ENCODE measurements at places on chromosomes 6 and 20.

- no peak for DNase-seq
Measured at GRCh38 chr6:132598473-132598872, 8.9 kb upstream of the TAAR5 start.

GRCh38 chr6:43977404-43978111 lies 149.7 kb downstream of the MRPL14 start:
- no peak for DNase-seq

- no peak for DNase-seq
Measured at GRCh38 chr6:118787724-118788423, 106.1 kb upstream of the ASF1A start.

DNA sequence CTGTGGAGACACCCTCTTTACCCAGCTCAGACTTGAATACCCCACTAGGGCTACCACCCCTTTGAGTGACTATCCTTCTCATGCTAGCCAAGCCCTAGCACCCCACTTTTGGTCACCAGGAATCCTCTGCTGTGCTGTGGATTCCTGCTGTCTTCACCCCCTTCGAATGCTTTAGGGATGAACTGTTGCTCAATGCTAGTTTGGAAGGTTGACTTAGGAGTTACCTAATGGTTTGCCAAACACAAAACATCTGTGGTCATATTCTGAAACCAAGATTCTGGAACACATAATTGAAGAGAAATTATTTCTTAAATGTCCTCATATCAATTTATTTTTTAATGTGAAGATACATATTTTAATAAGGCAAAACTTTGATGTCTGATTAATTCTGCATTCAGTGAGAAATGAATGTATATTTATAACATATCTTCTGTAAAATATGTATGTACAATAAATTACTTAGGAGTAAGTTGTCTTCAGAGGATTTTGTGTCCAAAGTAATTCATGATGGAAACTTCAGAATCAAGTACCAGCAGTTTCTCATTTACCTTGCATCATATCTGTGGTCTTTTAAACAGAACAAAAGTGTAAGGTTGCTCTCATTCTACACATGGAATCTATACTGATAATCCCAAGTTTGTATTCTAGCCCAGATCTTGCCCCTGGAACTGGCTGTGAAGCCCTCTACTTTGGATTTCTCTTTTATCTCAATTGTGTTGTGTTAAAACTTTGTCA lies 46.9 kb downstream of the TMEM200A start:
- no peak for DNase-seq

- no peak for DNase-seq
Measured at GRCh38 chr6:75719133-75719532, 29.9 kb upstream of the MYO6 start.

- no peak for DNase-seq
Measured at GRCh38 chr6:157323966-157324300, 614 bp upstream of the TMEM242 start.

DNA sequence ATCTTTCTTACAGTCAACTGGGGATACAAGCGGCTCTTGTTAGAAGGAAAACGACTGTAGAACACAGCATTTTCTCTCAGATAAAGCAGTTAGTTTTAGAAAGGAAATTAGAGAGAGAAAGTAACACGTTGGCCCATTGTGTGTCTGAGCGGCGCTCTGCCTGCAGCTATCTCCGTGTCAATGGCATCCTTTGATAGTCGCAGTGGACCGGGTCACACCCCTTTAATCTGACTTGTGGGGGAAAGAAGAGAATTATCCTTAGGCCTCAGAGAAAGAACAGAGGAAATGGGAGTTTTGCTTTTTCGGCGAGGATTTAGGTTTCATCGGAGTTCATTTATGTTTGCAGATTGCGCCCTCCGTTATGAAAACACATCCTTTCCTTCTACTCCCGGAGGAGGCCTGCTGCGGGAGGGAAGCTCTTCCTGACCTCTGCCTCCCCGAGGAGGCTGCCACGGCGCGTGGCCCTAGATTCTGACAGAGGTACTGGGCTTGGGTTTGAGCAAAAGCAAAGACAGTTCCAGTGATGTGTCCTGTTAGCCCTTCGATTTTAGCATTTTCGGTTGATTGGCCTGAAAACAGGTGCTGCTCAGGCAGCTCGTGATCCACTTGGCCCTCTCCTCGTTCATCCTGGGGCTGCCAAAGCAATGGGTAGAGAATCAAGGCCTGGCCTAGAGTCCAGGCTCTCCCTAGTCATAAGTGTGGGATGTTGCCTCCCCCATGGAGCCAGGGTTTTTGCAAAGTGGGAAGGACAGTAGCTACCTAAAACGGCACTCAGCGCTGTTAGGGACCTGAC lies 74.9 kb downstream of the ZDHHC14 start:
- DNase-seq = no peak

DNA sequence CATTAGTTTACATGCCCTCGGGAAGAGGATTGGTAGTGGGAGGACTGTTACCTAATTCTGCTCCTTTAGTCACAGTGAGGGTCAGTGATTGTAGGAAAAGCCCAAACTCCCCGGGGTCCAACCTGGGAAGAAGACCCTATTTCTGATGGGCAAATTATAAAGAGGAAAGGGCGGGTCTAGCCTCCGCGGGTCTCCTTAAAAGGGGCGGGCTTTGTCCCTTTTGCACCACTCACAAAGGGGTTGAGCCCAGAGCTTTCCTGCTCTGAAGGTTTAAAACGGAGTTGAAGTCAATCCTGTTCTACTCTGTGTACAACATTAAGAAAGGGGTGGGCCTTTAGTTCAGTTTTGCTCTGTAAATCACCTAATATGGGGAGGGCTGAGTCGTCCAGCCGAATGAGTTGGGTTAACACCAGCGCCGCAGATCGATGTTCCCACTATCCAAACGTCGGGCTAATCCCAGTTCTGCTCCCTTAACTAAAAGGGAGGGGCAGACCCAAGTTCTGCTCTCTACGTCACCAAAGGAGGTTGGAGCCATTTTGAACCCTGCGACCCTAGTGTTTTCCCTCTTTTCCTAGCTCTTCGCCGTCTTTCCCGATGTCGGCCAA lies 920 bp upstream of the RNF5 start:
- peak; percentile 28 for DNase-seq

GRCh38 chr6:7417684-7418083 lies 28.1 kb downstream of the RIOK1 start:
- DNase-seq = no peak

GRCh38 chr6:54802775-54803634 lies 43.6 kb upstream of the FAM83B start:
- no peak for DNase-seq

DNA sequence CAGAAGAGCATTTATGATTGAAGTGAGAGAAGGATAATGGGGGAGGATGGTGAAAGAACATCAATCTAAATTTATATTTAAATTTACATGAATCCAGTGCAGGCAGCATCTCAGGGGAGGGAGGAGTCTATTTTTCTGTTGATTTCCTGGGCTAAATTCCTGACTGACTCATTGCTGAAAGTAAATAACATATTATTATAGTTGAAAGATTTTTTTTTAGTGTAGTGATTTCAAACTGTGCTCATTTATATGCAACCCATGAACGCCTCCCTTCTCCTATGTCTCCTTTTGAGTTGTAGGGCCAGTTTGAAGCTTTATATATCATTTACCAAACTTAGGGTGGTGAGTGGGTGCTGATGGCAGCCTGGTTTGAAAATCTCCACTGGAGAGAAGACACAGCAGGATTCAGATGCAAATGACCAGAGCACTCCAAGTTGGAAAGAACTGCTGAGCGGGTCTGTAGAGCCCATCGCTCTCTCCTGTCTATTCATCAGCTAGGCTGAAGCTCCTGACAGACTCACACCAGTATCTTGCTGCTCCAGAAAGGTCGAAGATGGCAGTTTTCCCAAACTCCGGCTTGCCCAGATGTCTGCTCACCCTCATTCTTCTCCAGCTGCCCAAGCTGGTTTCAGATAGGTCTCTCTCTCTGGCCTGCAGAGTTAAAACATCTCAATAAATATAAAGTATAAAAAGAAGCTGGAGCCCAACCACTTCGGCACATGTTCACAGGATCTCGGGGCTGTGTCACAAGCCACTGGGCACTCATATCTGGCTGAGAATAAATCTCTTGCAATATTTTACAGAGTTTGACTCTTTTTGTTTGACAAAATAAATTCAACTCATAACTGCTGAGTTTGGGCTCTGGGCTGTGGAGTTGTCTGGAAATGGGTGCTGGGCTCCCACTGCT lies 18.3 kb downstream of the BTN2A1 start:
- DNase-seq = no peak

DNA sequence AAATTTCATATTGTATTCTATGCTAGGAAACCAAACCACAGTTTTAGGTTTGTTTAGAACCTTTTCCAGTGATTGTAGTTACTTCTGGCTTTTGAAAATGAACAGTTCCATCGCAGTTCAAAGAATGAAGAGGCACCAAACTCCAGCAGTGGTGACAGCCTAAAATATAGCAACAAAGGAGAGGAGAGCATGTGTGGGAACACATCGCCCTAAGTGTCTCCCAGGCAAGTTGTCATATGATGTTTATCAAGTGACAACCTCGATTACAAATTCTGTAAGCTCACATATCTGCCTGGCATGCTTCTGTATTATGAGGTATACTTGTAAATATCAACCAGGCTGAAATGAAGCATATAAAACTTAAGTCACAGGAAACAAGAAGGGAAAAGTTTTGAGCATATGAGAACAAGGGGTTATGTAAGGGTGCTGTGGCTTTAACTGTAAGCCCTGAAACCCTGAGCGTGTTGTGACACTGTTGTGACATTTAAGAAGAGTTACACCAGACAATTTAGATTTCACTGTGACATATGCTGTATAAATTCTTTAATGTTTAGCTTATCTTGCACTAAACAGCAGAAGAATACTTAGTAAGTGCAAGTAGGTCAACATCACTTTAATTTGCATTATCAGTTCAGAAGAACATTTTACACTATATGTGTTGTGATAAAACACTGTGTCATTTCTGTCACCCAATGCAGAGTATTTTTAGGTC lies 29.1 kb upstream of the FBXL4 start:
- no peak for DNase-seq

- no peak for DNase-seq
Measured at GRCh38 chr20:21520702-21521595, 7.1 kb upstream of the NKX2-2 start.

DNA sequence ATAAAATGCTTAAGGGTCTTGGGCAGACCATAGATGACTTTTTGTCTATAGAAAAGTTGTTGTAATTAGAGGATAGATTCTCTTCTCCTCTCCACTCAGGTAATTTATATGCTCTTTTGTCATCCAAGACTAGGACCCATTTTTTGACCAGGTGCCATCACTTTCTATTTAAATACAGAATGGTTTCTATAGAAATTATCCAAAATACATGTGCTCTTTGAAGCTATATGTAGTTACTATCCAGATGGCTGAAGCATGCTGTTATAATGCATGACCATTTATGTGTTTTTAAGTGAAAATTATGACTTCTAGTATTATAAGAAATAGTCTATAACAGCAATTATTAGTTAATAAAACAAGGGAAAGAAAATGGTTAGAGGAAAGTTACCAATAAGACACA lies 3.0 kb upstream of the MLIP start:
- no peak for DNase-seq

- DNase-seq = no peak
Measured at GRCh38 chr6:25083784-25084507, 148.2 kb upstream of the RIPOR2 start.

DNA sequence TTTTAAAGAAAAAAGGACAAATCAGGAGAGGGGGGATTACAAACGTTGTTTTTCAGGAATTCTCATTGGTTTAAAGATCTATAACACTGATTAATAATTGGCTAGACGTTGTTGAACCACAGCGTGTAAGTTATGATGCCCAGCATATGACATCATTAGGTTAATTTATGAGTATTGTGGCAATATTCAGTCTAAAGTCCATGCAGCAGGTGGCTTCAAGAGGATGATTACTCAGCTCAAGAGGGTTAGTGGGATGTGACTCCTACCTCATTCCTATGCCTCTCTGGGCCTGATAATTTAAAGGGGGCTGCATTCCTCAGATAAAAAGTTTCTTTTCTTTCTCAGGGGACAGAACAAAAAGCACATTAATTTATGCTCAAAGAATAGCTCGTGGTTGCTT lies 1309.0 kb downstream of the EPHA7 start:
- DNase-seq = peak; percentile 49

GRCh38 chr20:63889241-63890200 lies 5.4 kb upstream of the DNAJC5 start:
- no peak for DNase-seq

GRCh38 chr6:49662892-49663261 lies 26.2 kb upstream of the RHAG start:
- no peak for DNase-seq

DNA sequence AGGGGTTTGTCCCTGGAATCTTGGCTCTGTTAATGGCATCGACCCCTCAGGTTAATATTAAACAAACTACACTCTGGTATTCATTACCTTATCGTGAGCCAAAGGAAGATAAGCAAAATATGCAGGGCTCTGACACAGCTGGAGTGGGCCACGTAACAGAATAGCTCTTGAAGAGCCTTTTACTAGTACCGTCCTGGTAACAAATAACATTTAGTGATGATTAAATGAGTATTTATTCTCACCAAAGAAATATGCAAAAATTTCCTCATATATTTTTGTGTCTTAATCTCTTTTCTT lies 20.1 kb upstream of the UTRN start:
- no peak for DNase-seq

All from NCI-H524 treated with DMSO at 0.1 percent for 48 hours (cell line).